Right cardiac atrium (tissue), 5 donors: ENCODE measurements at places on chromosomes 3 and 15. TPM values are rescaled to one million over a fixed set of nuclear protein-coding genes. Genes with fewer than 3 reads are reported as not detected.

DNA sequence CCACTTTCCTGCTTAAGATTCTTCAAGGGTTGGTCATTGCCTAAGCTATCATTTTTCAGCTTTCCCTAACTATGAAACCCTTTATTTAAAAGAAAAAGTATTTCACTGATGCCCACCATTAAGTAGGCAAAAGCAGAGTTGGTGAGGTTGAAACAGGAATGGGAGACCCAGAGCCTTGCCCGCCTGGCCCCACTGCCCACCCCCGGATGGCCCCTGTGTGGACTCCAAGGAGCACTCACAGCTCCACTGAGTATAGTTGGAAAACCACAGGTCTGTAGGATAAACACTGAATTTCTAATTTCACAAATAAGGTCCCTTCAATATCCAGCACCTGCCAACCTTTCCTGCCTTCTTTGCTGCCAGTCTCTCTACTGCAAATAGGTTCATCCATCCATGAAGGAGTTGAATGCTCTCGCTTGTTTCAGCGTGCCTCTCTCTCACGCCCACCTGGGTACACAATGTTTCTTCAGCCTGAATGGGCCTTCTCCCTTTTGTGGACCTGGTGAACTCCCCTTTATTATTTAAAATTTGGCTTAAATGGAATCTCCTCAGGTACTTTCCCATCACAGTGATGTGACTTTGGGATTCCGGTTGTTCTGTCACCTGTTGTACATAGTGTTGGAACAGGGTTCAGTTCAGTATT, 8.7 kb upstream of the ACAP2 start:
- DNase-seq = no peak

The KLHL40 gene
- 0.09 TPM for total RNA-seq

GRCh38 chr3:78846718-78847117, 921.1 kb downstream of the ROBO1 start:
- no peak for DNase-seq

DNA sequence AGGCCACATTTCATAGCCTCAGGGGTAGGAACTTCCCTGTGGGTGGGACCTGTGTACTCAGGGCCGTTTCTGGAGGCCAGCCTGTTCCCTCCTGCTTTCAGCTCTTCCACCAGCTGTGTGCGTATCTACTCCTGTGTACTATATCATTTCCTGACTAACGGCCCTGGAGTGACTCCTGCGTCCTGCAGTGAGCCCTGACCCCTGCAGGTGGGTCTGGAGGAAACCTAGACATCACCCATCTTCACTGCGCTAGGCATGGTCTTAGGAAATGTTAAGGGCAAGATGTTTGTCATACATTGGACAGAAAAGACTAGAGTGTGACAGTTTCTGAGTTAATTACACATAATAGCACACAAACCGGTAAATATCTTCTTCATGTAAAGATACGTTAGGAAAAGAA, 297.3 kb downstream of the GABRB3 start:
- DNase-seq = no peak

GRCh38 chr3:190381441-190381840, 6.5 kb upstream of the CLDN16 start:
- no peak for DNase-seq

DNA sequence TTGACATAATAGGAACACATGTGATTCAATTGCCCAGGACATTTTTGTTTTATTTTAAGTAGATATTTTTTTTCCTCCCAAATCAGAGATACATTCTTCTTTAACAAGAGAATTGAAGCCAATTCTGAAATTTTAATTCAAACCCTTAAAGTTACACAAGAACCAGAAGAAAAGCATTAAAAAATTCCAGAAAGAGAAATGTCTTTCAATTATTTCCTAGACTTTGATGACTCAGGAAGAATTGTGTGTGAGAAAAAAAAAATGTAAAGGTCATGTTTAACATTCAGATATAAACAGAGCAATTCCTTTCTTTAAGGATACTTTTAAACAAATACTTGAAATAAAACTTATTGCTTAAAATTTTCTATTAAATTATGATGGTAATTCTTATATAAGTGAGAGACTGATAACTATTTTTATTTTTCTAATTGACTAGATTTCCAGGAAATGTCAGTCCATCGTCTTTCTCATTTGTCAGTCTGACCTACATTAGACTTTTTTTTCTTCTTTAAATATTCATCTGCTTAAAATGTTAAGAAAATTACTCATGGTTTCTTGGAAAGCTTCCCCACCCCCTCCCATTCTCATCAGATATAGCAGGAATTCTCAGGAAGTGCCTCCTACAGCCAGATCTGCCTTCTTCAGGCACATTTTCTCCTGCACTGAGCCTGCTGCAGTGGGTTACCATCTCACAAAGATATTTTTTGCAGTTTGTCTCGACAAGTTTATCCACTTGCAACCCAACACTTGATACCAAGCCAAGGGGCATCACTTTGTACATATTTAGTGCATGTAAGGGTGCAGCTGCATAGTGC, 261.8 kb upstream of the CBLB start:
- no peak for DNase-seq

GRCh38 chr15:55799291-55800212, 56.6 kb upstream of the PRTG start:
- no peak for DNase-seq
